ENCODE measurements at places on chromosomes 12 and 14.

- no peak for DNase-seq
Measured at GRCh38 chr14:104718147-104718546, 5.9 kb upstream of the ADSS1 start.

- no peak for DNase-seq
Measured at GRCh38 chr14:32104308-32104707, 27.2 kb downstream of the ARHGAP5 start.

- DNase-seq = no peak
Measured at GRCh38 chr12:114006482-114007425, 40.6 kb upstream of the RBM19 start.

DNA sequence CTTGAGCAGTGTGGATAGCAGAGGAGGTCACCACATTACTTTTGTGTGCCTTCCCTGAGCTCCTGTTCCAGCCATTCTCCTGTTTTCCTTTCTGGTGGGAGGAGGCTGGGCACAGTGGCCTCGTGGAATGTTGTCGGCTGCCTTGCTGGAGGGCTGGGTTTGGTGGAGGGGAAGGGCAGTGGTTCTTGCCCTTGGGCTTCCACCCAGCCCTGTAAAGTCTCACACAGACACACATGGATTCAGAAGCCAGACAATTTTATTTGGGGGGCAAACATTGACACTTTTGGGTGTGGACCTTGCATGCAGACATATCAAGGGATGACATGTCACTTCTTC lies 866 bp downstream of the NPFF start:
- DNase-seq = no peak
